ENCODE measurements at places on chromosomes 13 and 19.

DNA sequence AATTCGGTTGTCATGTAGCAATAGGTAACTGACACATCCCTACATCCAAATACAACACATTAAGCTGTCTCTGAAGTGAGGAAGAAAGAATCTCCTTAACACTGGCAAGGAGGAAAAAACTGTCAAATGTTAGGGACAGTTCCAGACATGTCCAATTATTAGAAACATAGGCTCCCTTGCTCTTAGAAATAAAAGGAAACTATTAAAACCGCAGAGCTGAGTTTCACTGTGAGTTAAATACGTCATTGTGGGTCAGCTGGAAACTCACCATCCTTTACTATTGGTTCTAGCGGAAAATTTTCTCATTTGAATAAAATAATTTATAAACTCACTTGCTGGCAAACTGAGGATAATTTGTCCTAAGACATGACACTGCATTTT lies 40.7 kb downstream of the STARD13 start:
- DNase-seq: no peak

GRCh38 chr19:7844951-7845350 lies 14.9 kb downstream of the EVI5L start:
- no peak for DNase-seq

DNA sequence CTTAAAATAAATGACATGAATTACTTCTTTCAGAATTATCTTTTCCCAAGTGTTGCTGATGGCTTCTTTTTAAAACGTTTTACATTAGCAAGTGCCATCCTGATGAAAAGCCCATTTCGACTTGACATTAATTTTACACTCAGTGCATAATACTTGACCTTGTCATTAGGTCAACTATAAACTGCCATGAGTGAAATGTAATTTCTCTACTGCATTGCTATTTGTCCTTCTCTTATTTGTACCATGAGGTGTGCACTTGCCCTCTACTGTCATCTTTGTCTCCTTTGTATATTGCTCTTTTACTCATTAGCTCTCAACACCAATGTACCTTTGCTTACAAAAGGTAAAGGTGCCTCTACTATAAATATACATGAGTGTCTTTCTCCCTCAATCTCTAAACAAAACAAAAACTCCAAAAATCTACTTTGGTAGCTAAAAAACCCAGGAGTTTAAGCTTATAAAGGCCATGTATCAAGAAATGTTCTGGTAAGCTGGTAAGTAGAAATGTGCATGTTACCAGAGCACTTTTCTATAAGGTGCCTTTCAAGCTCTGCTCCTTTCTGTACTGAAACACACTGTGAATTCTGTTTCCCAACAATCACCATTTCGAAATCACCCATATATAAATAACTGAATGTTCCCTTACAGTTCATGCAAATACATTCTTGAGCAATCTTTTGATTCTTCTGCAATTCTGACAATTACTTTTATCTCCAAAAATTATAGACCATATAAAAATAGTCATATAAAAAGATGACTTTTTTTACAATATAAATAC lies 351.4 kb downstream of the SLITRK5 start:
- DNase-seq: no peak

GRCh38 chr19:20307127-20307526 lies 140.1 kb downstream of the ZNF486 start:
- DNase-seq: no peak

DNA sequence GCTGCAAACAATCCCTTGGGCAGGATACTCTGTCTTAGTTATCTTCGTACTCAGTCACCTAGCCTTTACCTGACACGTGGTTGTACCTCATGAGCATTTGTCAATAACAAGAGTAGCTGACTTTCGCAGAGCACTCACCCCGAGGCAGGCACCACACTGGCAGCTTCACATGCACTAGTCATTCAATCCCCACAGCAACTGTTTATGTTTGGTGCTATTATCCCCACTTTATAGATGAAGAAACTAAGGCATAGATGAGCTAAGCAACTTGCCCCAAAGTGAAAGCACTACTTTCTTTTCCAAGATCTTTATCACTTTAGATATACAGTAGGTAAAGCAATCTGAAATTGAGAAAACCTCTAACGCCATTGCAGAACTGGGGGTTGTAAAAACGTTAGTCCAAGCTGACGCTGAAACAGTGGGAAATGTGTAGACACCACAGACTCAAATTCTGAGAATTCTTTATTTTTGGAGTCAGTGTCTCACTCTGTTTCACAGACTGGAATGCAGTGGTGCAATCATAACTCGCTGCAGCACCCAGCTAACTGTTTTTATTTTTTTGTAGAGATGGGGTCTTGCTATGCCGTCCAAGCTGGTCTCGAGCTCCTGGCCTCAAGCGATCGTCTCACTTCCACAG lies 446.0 kb downstream of the FOXO1 start:
- no peak for DNase-seq

DNA sequence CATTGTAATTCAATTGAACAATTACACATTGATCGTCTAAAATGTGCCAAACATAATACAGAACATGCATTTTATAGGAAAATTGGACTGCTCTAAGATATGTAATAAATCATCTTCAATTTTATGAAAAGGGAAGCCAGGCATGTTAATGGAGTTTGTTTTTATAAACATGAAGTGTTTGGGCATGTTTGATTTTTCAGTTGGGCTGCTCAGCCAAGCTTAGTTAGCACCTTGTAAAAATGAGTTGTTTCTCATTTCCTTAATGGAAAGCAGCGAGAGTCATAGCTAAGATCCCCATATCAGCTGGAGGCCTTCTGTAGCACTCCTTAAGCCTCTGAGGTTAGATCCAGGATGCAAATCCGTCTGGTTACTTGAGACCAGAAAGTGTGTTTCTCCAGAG lies 422.3 kb downstream of the SPRY2 start:
- DNase-seq: no peak

DNA sequence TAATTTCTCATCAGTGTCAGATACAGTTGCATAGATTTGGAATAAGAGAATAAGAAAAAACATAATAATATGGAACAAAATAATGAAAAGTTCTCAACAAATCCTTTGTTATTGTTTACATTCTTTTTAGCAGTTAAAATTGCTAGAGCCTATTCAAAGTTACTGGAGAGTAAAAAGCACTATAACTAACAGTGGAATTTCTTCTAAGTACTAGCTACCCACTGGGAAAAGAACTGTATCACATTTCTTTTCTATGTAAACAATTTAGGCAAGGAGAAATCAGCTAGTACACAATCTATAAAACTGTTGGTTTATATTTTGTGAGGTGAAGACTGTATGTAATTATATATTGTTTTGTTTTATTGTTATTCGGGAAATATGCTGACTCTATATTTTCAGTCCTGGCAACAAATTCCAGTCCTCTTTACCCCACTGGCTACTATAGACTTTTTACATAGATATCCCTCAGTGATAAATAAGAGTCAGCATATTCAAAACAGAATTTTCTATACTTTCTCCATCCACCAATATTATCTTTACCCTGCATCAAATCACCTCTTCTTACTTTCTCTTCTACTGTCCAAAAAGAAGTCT lies 222.0 kb downstream of the PCDH9 start:
- no peak for DNase-seq
